Aortic smooth muscle cell (primary cell): ENCODE measurements at places on chromosomes 12 and 14. TPM values are rescaled to one million over a fixed set of nuclear protein-coding genes. Genes with fewer than 3 reads are reported as not detected.

STAB2 gene
- total RNA-seq = not detected in 2 replicates

PDZRN4 gene
- under 0.01 and 0.12 TPM in 2 replicates for total RNA-seq

RND1 gene
- total RNA-seq = 0.40 and 0.62 TPM in 2 replicates

NINJ2 gene
- 0.50 and 0.79 TPM in 2 replicates for total RNA-seq

WNT1 gene
- total RNA-seq = not detected in 2 replicates

SLC6A12 gene
- 0.12 TPM in 1 of 2 replicates, not detected in the other for total RNA-seq

GDF3 gene
- total RNA-seq = not detected in 2 replicates

HCAR3 gene
- total RNA-seq = not detected in 2 replicates

MORN3 gene
- total RNA-seq = 1.4 and 1.5 TPM in 2 replicates

LEMD3 gene
- total RNA-seq = 22.9 and 24.3 TPM in 2 replicates

BCL2L14 gene
- total RNA-seq = 0.06 TPM in 1 of 2 replicates, not detected in the other

SLC2A13 gene
- total RNA-seq = 12.9 and 16.6 TPM in 2 replicates

KRT8 gene
- 3.3 and 5.9 TPM in 2 replicates for total RNA-seq

NKX2-1 gene
- not detected in 2 replicates for total RNA-seq

DLK1 gene
- total RNA-seq = not detected in 2 replicates

ADCY6 gene
- total RNA-seq = 126 and 132 TPM in 2 replicates

LHX5 gene
- not detected in 2 replicates for total RNA-seq

BAG5 gene
- total RNA-seq = 27.2 and 30.8 TPM in 2 replicates

FAIM2 gene
- total RNA-seq = 0.81 and 2.0 TPM in 2 replicates

DPY19L2 gene
- 1.4 and 2.0 TPM in 2 replicates for total RNA-seq

FBLN5 gene
- total RNA-seq = 12.2 and 31.1 TPM in 2 replicates

SUDS3 gene
- 29.9 and 32.1 TPM in 2 replicates for total RNA-seq

TSPAN19 gene
- not detected in 2 replicates for total RNA-seq

SYCP3 gene
- 0.12 and 0.13 TPM in 2 replicates for total RNA-seq

GRIP1 gene
- not detected in 2 replicates for total RNA-seq

SPPL3 gene
- 4.1 and 6.1 TPM in 2 replicates for total RNA-seq

NAA25 gene
- 16.9 and 17.8 TPM in 2 replicates for total RNA-seq

TMEM120B gene
- total RNA-seq = 5.6 and 5.9 TPM in 2 replicates

ANKS1B gene
- total RNA-seq = 3.0 and 3.7 TPM in 2 replicates

METTL25 gene
- total RNA-seq = 9.5 and 9.6 TPM in 2 replicates

ETFBKMT gene
- 2.6 and 4.0 TPM in 2 replicates for total RNA-seq

MYH6 gene
- total RNA-seq = not detected in 2 replicates

APPL2 gene
- total RNA-seq = 23.6 and 74.3 TPM in 2 replicates

SMOC1 gene
- total RNA-seq = 0.19 and 0.40 TPM in 2 replicates

EGLN3 gene
- total RNA-seq = 0.06 and 0.13 TPM in 2 replicates

LYZ gene
- total RNA-seq = 0.19 and 0.53 TPM in 2 replicates

PLEKHG7 gene
- 0.13 TPM in 1 of 2 replicates, not detected in the other for total RNA-seq

TCL1B gene
- not detected in 2 replicates for total RNA-seq

CALCOCO1 gene
- total RNA-seq = 85.7 and 109 TPM in 2 replicates

SAMD4A gene
- 19.7 and 22.3 TPM in 2 replicates for total RNA-seq

SLC39A5 gene
- total RNA-seq = 0.25 TPM in 1 of 2 replicates, not detected in the other

TAS2R13 gene
- 0.92 and 2.5 TPM in 2 replicates for total RNA-seq

TTC9 gene
- total RNA-seq = 5.3 and 7.9 TPM in 2 replicates

SERPINA4 gene
- not detected in 2 replicates for total RNA-seq

CD27 gene
- total RNA-seq = 0.12 and 0.13 TPM in 2 replicates

LPAR5 gene
- total RNA-seq = not detected in 2 replicates

TAS2R30 gene
- 3.2 and 6.2 TPM in 2 replicates for total RNA-seq

ZNF891 gene
- total RNA-seq = 0.79 and 0.87 TPM in 2 replicates

HAL gene
- 0.13 and 0.19 TPM in 2 replicates for total RNA-seq
